ENCODE measurements at places on chromosomes 16 and 17. TPM values are rescaled to one million over a fixed set of nuclear protein-coding genes. Genes with fewer than 3 reads are reported as not detected.
A peak's percentile ranks its signal among the peaks of the same experiment; 100 is the strongest.

The SLC2A4 gene
- total RNA-seq = 13.8 TPM

The CDH5 gene
- total RNA-seq = 20.8 TPM

- no peak for DNase-seq
These were observed 57.9 kb upstream of the FOXF1 start for GRCh38 chr16:86452451-86452850.

The CDRT15 gene
- not detected for total RNA-seq

GRCh38 chr17:73760439-73760758 is 116.2 kb upstream of the SDK2 start:
- no peak for DNase-seq

- peak; percentile 68 for DNase-seq
These were observed 4.9 kb upstream of the ZNF267 start for GRCh38 chr16:31868691-31869167.

GRCh38 chr16:84501077-84501735 is 3.3 kb downstream of the MEAK7 start:
- DNase-seq = no peak

DNA sequence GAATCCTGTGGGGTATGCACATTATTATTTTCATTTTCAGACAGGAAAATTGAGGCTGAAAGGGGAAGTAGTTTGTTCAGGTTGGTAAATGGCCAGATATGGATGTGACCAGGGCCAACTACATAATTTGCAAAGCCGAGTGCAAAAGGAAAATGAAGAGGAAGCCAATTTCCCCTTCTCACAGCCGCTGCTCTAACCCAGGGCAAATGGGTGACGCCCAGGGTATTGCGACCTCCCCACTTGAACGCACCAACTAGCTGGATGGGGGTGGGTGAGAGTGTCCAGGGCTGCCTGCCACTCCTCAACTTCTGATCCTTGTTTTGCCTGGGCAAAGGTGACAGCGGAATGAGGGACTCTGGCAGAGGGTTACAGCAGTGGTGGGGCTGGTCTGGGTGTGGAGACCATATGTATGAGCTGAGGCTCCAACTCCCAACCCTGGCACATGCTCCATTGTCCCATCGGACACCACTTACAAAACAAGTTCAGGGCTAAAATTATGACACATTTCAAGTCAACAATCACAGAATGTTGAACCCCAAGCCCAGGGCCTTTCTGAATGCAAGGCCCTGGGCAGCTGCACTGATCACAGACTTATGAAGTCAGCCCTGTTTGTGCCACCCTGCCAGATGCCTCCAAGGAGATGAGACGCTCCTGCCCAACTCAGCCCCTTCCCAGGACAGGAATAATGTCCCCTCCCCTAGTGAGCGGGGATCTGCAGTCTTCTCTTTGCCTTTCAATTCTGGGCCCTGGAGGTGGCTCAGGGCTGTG is 1.7 kb downstream of the ANKRD40CL start:
- DNase-seq = no peak

GRCh38 chr17:19448341-19449268 is 37.6 kb downstream of the RNF112 start:
- peak; percentile 55 for DNase-seq

The METTL26 gene
- total RNA-seq = 179 TPM

The TERB1 gene
- total RNA-seq = not detected

DNA sequence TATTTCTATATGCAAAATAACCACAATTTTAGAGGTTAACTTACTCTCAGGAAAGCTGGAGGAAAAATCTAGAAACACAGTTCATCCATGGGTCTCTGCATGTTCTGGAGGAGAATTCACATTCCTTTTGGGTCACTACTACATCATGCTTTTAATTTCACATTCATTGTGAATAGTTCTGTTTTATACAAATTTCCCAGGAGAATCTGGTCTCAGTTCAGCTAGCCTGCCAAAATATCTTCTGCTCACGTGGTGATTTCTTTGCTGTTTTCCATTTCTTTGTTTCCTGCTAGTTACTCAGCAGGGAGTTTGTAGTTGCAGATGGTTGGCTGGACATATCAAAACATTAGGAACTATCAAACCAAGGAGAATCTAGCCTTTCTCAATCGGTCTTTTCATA is at the start of gene ABCA9:
Gene ABCA9 (minus strand): TSS at position 106 of the 400 bp plus-strand sequence. CDS start 9,801 bp downstream, outside the sequence.
- DNase-seq = no peak

GRCh38 chr16:48204825-48205151 is 39.3 kb upstream of the LONP2 start:
- DNase-seq = no peak

- no peak for DNase-seq
These were observed 3.7 kb upstream of the MSRB1 start for GRCh38 chr16:1946495-1947368.

The CD300LG gene
- 0.09 TPM for total RNA-seq

GRCh38 chr16:30927789-30928378 is 4.5 kb downstream of the FBXL19 start:
- peak; percentile 81 for DNase-seq

DNA sequence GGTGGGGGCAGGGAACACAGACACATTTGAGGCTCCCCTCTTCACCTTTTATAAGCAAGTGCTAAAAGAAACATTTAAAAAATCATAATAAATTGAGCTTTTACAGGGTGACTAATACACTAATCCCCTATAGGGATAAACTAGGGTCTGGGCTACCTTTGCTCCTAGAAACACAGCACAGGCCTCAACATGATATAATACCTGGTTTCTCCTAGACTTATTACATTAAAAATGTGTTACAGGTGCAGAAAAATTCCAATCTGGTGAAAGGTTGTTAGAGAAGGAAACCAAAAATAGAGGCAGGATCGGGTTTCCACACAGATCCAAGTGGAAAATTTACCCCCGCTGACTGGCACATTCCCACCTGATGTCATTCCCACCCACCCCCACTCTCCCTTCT is 124.7 kb upstream of the NOG start:
- no peak for DNase-seq

The ELMO3 gene
- 24.8 TPM for total RNA-seq

GRCh38 chr17:28267720-28268609 is 51.0 kb upstream of the TMEM97 start:
- DNase-seq = no peak

- no peak for DNase-seq
These were observed 3.1 kb upstream of the CIAO3 start for GRCh38 chr16:743794-744500.

DNA sequence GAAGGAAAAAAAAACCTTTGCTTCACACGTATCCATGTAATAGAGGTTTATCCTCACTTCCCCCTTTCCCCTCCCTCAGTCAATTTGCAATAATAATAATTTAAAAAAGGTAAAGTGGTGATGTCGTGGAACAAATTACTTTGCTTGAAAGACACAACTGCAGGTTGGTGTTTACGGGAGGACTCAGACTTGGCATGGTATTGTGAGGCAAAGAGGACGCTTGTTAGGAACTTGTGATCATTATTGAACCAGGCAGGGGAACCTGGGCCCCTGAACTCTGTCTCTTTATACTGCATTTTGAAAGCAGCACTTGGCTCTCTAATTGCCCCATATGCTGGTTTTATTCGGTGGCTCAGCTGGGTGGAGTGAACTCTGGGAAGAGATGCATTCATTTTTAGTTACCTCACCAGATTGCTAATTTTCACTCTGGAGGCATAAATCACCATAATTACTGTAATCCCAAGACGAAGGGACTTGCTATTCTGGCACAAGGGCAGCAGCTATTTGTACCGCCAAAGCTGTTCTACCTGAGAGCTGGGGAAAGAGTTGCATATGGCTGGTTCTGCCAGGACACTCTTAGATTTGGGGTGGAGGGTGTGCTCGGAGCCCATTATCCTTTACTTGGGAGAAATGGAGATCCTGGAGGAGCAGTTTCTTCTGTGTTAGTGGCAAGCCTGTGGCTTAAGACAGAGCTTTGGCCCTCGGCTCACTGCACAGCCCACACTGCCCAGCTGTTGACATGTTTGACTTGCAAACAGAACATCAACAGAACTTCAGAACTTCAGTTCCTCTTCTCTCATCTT is 5.7 kb upstream of the DHX8 start:
- no peak for DNase-seq

DNA sequence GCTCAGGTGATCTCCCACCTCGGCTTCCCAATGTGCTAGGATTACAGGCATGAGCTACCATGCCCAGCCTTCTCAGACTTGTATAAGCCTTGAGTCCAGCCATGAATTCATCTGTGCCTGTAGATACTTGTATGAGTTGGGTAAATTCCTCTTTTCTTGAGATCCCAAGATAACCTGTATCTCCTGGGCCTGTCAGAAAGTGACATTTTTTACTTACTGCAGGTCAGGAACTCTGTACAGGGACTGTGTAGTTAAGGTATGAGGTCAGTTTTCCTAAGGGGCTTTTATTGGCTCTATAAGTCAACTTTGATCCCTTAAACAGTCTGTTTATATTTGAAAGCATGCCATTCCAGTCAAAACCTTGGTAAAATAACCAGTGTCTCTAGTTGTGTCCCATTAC is 106.3 kb upstream of the HAS3 start:
- no peak for DNase-seq

DNA sequence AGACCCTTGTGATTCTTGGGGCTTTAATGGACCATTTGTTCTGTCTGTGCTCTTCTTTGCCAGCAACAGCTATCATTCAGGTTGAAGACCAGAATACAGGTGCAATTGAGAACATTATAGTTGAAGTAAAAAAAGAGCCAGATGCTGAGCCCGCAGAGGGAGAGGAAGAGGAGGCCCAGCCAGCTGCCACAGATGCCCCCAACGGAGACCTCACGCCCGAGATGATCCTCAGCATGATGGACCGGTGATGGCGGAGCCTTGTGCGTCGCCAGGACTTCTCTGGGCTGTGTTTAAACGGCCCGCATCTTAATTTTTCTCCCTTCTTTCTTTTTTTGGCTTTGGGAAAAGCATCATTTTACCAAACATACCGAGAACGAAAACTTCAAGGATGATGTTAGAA is 7.3 kb upstream of the CARMIL2 start:
- DNase-seq = no peak

DNA sequence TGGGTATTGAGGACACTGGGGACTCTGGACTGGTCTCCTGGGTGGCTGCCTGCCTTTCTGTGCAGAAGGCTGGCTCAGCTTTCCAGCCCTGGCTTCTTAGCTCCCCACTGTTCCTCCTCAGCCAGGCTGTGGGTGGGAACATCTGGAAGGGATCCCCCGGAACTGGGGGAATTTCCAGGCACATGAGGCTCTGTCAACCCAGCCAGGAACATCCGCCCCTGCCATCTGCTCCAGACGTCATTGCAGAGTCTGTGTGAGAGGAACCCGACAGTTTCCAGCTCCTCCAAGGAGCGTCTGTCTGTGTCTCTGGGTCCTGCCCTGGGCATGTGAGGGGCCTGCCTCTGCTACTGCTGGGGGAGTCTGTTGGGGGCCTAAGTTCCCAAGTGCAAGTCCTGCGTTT is 36.2 kb upstream of the CRHR1 start:
- DNase-seq = no peak

DNA sequence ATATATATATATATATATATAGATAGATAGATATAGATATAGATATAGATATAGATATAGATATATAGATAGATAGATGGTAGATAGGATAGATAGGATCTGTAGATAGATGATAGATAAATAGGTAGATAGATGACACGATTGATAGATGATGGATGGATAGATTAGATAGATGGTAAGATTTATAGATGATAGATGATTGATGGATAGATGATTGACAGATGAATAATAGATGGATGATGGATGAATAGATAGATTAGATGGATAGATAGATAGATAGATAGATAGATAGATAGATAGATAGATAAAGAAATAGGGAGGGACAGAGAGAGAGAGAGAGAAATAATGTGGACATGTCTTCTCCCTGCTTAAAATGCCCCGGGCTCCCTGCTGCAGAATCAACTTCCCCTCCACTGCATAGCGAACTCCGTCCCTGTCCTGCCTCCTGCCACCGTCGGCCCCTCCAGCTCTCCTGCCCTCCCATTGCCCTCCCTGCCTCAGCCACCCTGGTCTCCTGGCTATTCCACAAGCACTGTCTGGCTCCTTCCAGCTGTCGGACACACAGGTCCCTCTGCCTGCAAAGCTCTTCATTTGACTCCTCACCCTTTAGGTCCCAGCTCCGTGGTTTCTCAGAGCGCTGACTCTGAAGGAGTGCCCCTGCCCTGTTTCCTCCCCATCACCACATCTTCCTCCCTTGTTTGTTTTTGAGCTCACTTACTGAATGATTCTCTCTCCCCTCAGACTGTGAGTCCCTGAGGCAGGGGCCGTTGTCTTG is 254.0 kb downstream of the KATNIP start:
- DNase-seq = no peak

GRCh38 chr17:1328437-1328836 is 49.0 kb downstream of the TRARG1 start:
- no peak for DNase-seq

The DRC7 gene
- 5.5 TPM for total RNA-seq

GRCh38 chr17:42536372-42537155 is 523 bp downstream of the NAGLU start:
- peak; percentile 76 for DNase-seq

The LGALS9C gene
- not detected for total RNA-seq

GRCh38 chr16:679814-680624 is at the start of gene STUB1:
Gene STUB1 (plus strand): TSS chr16:680410. CDS start chr16:680526, 116 bp downstream.
- DNase-seq = peak; percentile 84

The KRTAP2-2 gene
- not detected for total RNA-seq

The TMC8 gene
- total RNA-seq = 1.2 TPM

DNA sequence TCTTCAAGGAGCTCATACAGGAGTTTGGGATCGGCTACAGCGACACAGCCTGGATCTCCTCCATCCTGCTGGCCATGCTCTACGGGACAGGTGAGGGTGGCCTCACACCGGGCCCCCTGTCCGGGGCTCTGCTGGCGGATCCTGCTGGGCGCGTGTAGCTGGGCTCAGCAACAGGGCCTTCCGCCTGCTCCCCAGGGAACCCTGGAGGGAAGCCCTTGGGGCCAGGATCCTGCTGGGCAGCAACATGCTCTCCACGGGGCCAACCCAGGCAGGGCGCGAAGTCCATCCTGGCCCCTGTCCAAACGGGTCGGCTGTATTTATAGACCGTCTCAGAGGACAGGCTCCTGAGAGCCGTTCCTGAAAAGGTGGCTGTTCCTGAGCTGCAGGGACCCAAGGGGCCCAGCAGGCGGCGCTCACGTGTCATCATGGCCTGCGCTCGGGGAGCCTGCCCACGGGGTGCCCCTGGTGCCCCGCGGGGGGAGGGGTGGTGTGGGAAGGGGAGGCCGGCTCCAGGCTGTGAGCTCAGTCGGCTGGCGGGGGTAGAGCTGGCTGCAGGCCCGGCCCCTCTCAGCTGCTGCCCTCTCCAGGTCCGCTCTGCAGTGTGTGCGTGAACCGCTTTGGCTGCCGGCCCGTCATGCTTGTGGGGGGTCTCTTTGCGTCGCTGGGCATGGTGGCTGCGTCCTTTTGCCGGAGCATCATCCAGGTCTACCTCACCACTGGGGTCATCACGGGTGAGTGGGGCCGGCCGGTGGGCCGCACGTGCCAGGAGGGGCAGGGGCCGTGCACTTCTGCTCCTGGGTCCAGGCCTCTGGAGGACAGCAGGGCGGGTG is 7.5 kb downstream of the SLC16A3 start:
- no peak for DNase-seq

The CMTM1 gene
- 1.5 TPM for total RNA-seq

The HOXB5 gene
- total RNA-seq = 0.36 TPM

The RASD1 gene
- 124 TPM for total RNA-seq

The CCDC200 gene
- not detected for total RNA-seq
